ENCODE measurements at places on chromosomes 4 and X.

GRCh38 chr4:187118602-187119120, 395.0 kb upstream of the FAT1 start:
- DNase-seq = no peak

GRCh38 chr4:136036744-136037143, 1495.5 kb downstream of the PCDH18 start:
- no peak for DNase-seq

DNA sequence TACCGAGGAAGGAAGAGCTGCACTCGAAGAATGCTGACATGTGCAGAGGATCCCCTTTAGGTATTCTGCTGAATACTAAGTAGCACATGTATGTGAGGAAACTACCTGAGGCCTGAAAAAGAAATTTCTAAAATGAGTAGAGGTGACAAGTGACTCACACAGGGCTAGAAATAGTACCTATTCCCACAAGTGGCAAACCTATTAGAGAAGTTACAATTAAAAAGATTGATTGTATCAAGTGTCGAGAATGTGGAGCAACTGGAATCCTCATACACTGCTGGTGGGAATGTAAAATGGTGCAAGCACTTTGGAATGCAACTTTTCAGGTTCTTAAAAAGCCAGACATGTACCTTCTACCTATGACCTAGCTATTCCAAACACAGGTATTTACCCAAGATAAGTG, 47.4 kb downstream of the CCSER1 start:
- DNase-seq = no peak

DNA sequence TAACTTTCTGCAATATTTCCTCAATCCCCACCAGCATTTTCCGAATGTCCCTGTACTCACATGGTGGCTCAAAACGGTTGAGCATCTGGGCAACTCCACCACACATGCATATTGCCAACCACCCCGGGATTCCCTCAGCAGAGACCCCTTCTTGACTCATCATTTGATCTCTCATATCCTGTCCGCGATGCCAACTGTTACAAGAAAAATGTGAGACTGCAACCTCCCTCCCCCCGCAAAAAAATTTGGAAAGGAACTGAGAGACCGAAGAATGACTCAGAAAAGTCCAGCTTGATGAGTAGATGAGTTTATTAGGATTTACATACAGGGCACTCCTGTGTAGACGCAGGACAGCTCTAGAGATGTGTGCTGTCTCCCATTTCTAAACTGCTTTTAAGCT, 561.4 kb downstream of the ZIC3 start:
- DNase-seq = no peak

- DNase-seq = no peak
Observed at GRCh38 chrX:2462780-2463179, 38.0 kb downstream of the DHRSX start.

- DNase-seq = no peak
Observed at GRCh38 chr4:56803471-56803870, 18.0 kb downstream of the SPINK2 start.

GRCh38 chrX:121000589-121000988, 15.0 kb upstream of the CT47A1 start:
- DNase-seq = no peak

DNA sequence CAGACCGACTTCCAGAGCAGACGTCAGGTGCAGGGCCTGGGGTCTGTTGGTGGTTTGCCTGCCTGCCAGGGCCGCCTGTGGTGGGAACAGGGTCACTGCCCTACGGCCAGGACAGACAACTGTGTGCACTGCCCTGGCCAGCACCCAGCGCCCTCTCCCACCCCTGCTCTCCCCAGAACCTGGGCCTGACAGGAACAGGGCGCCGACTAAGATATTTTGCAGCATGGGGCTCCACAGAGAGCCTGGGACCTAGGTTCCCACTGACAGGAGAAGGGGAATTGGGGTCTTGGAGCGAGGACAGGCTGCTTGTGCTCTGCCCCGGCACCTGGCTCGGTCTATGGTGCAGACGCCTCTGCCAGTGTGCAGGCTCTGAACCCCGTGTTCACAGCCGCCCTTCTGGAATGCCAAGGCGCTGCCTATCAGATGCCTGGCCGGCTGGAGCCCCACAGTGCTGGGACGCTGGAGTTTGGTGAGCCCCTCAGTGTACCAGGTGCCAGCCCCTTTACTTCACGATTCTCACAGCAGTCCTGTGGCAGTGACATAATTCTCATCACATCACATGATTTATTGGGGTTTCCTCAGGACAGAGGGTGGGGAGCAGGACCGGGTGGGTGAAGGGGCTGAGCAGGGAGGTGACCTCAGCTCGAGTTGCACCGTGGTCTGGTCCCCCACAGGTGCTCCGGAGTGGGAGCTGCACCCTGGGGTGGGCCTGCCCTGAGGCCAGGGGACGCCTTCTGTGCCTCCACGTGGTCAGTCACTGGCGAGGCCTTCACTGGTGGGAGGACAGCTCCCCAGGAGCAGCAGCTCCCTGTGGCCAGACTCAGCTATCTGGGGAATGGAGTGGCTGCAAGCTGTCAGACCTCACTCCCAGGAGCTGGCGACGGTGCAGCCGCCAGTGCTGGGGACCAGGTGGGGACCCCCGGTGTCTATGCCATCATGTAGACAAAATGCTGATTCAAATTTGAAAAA, 113.8 kb upstream of the LRPAP1 start:
- DNase-seq = no peak

GRCh38 chr4:20570981-20571715, 129.1 kb upstream of the PACRGL start:
- DNase-seq = no peak

DNA sequence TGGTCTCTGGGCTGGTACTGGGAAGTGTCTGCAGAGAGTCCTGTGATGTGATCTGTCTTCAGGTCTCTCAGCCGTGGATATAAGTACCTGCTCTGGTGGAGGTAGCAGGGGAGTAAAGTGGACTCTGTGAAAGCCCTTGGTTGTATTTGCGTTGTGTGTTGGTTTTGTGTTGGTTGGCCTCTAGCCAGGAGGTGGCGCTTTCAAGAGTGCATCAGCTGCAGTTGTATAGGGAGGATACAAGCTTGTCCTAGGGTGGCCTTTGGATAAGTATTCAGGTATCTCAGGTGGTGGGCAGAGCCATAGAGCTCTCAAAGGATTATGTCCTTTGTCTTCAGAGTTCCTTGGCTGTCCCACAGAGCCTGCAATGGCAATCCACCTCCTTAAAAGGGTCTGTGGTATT, 111.6 kb downstream of the MAGEB17 start:
- DNase-seq = no peak

GRCh38 chrX:68045008-68045577, 388.2 kb downstream of the OPHN1 start:
- no peak for DNase-seq

- no peak for DNase-seq
Observed at GRCh38 chr4:26878794-26879391, 18.3 kb downstream of the STIM2 start.

GRCh38 chrX:87878926-87879325, 361.3 kb downstream of the KLHL4 start:
- no peak for DNase-seq

DNA sequence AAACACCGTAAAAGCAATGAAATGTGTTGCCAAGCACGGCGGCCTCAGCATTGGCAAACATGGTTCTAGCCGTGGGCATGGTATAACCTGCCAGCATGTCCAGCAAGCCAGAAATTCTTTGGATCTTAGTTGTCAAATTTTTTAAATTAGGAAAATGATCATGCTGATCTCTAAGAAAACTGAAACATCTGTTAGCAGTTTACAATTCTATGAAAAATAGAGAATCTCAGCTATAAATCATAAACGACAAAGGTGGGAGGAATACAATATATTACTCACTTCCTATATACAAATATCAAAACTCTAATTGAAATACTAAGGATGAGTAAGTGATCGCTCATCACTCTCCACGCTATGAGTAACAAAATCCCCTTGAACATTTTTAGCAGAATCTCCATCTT, 130.3 kb downstream of the ADGRA3 start:
- DNase-seq = no peak

DNA sequence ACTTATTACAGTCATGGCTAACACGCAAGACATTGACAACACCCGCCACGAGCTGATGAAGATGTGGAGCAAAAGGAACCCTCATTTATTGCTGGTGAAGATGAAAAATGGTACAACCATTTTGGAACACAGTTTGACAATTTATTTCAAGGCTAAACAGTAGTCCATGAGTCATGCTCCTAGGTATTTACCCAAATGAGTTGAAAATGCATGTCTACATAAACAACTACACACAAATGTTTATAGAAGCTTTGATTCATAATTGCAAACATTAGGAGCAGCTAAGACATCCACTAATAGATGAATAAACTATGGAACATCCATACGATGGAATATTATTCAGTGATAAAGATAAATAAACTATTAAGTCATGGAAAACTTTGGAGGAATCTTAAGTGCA, 580.1 kb downstream of the RAPGEF2 start:
- no peak for DNase-seq
